ENCODE measurements at places on chromosomes 3 and 15.

DNA sequence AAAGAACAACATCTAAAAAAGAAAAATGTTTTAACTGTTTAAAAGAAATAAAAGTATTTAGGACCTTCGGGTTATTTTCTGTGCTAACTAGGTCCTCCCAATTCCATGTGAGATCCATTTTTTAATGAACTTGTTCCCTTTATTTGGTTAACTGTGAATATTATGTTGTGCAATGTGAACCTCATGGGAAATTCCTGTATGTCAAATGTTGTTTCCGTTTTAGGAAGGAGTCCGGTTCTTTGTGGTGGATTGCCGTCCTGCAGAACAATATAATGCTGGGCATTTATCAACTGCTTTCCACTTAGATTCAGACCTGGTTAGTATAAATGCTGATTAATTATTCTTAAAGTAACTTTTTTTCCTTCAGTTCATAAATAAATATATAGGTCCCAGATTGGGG lies 35.5 kb upstream of the NIT2 start:
- no peak for DNase-seq

DNA sequence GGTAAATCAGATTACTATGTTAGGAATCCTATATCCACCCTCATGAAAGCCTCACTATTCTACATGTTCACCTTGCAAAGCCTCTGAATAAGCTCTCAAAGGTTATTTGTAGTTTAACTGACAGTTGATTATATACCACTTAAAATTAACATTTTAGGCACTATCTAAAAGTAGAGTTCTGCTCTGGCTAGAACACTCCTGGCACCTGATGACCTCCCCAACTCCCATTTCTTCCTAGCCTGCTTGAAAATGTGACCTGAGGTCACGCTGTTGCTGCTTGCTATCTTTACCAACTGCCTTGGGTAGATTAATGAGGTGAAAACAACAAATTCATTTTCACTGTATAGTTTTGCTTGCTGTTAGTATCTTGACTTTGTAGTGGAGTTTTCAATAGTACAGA lies 220.7 kb downstream of the GBE1 start:
- DNase-seq: no peak

DNA sequence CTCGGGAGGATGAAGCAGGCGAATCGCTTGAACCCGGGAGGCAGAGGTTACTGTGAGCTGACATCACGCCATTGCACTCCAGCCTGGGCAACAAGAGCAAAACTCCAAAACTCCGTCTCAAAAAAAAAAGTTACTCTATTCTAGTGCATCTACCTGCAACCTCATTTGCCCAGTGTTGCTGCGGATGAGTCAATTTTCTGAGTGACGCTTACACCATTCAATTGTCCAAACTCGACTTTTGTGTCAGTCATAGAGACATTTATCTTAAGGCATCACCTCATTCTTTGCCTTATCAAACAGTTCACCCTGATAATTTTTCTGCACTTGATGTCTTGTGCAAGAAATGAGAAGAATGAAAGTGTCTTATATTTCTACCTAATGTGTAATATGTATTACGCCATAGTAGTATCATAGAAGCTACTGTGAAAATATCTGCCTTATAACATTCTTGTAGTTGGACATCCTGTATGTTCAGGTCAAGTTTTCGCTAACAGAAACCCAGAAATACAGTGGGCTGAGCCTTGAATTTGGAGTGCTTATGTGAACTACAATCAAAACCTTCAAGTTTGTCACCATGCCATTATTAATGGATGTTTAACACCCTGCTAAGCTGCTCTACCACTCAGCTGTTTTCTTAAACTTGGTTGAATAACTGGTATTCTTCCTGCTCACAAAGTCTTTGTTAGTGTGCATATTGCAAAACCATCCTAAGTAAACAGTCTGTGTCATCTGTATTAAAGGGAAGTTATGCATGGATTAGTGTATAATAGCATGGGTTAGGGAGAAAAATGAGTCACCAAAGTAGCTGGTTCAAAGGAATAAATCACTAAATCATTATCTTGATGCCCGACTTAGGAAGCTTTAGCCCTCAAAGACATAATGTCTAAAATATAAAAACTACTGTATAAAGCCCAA lies 531.0 kb upstream of the NR2F2 start:
- no peak for DNase-seq

- DNase-seq: no peak
These were observed 18.5 kb upstream of the SENP5 start for GRCh38 chr3:196849180-196849741.

GRCh38 chr3:54134713-54135112 lies 12.4 kb downstream of the CACNA2D3 start:
- DNase-seq: no peak

DNA sequence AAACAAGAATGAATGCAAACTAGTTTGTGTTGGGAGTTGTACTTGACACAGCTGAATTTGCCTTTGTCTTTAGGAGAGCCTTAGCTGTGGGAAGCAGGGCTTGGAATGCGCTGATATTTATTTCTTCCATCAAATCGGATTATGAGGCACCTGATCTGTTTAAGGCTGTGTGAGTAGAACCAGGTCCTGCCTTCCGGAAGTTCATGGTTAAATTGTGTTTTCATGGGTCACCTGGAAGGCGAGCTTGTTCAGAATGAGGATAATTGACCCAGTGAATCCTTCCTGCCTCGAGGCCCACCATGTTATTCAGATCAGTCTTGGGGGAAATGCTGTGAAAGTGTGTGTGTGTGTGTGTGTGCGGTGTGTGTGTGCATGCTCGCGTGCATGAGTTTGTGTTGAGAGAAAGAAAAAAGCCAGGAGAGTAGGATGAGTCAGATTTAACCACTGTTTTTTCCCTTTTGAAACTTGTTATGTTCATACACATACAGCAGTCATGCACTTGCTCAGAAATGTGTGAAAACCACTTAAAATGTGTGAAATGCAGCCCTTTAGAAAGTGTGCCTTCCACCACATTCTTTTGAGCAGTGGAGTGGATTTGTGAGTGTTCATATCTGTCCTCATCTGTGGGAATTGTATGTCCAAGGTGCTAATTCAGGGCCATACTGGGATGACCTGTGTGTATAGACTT lies 36.7 kb downstream of the SMAD3 start:
- DNase-seq: no peak

- DNase-seq: no peak
These were observed 37.3 kb upstream of the TNIK start for GRCh38 chr3:171497468-171497867.

DNA sequence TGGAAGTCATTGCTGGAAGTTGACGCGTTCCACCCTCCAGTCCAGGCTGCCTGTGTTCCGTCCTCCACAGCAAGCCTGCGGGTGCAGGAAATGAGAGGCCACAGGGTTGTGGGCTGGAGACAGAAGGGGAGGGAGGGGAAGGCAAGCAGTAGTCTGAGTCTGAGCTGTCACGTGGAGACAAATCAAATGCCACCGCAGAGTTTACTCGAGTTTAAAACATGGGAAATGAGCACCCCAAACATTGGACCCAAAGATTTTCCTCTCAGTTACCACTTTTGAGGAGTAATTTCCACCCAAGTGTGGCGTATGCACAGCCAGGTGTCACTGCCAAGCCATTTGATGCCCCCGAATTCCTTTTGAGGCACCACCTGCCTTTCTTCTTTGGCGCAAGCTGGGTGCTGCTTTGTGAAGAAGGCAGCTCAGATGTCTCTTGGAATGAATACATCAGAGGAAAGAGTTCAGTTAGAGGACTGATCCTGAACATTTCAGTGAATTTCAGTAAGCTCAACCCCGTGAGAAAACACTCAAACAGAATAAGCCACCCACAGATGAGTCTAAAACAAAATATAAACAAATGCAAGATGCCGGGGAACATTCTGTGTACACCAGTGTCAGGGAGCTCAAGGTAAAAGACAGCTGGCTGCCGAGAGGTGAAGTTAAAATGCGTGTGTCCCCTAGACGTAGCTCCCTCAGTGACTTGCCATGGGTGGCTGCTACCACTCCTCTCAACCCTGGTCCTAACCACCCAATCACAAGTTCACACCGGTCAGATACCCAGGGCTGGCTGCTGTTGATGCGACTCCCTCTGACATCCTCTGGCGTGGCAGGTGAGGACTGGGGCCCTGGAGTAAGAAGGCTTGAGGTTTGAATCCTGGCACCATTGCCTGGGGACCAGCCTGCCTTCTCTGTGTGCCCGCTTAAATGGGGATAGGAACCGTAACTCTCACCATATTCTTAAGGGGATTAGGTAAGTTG lies 203.8 kb downstream of the UACA start:
- DNase-seq: no peak

- DNase-seq: no peak
These were observed 46.9 kb downstream of the COMMD2 start for GRCh38 chr3:149705416-149705815.

- DNase-seq: no peak
These were observed 119.8 kb downstream of the TNIK start for GRCh38 chr3:171340434-171340833.

GRCh38 chr15:68303560-68304436 lies 26.3 kb downstream of the FEM1B start:
- no peak for DNase-seq

- DNase-seq: no peak
These were observed 7.5 kb upstream of the CADPS start for GRCh38 chr3:62882676-62883200.

DNA sequence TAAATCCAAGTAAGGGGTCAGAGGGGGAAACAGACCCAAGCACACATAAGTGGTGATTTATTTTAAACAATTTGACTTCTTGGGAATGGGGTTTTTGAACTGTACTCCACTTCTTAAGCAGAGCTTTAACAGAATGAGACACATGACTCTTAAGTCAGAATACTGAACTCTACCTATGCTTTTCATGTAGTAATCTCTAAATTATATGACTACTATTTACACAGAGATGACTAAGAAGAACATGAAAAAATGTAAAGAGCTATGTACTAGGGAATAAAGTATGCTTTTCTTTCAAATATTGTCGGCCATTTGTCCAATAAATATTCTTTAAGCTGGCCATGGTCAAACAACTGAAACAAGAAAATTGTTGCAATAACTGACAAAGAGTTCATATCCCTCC lies 35.2 kb downstream of the TRANK1 start:
- no peak for DNase-seq

- DNase-seq: no peak
These were observed 1204.2 kb downstream of the ROBO2 start for GRCh38 chr3:78244136-78244535.

DNA sequence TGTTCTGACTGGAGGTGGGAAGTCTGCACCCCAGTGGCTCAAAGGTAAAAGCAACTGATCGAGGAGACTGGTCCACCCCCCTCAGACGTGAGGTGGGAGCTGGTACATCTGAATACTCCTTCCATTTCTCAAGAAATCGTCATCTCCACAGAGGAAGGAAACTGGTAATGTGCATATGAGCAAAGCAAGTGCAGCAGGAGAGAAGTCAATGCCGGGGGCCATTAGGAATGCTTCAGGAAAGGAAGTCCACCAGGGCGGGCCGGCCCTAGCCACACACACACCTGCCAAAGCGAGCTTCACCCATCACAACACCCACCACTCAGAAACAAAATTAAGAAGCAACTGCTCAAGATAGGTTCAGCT lies 8.5 kb downstream of the TBC1D2B start:
- DNase-seq: no peak

DNA sequence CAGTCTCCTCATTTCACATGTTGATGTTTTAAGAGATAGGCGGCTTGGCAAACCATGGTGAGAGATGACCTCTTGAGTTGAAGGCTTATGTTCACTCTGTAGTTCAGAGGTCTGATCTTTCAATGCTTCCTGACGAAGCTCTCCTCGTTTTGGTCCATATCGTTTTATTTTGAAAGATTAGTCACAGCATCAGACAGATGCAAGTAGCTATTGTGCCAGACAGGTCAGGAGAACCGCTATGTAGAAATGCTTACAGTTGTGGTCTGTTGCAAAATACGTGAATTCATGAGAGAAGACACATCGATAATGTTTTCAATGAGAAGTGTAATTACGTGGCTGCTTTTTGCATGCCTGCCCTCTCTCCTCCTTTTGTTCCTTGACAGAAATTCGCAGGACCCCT lies 47.5 kb downstream of the CHL1 start:
- DNase-seq: no peak

DNA sequence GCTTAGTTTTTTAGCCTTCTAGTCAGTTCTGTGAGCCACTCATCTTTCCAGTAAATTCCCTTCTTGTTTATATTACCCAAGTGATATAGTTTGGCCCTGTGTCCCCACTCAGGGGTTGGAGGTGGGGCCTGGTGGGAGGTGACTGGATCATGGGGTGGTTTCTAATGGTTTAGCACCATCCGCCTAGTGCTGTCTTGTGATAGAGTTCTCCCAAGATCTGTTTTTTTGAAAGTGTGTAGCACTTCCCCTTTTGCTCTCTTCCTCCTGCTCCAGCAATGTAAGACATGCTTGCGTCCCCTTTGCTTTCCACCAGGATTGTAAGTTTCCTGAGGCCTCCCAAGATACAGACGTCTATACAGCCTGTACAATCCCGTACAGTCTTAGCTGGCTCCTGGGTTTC lies 53.7 kb upstream of the INO80 start:
- no peak for DNase-seq

- no peak for DNase-seq
These were observed 446.8 kb downstream of the WDR72 start for GRCh38 chr15:53312707-53313106.

GRCh38 chr15:39362821-39363561 lies 217.9 kb upstream of the THBS1 start:
- peak; percentile 71 for DNase-seq

DNA sequence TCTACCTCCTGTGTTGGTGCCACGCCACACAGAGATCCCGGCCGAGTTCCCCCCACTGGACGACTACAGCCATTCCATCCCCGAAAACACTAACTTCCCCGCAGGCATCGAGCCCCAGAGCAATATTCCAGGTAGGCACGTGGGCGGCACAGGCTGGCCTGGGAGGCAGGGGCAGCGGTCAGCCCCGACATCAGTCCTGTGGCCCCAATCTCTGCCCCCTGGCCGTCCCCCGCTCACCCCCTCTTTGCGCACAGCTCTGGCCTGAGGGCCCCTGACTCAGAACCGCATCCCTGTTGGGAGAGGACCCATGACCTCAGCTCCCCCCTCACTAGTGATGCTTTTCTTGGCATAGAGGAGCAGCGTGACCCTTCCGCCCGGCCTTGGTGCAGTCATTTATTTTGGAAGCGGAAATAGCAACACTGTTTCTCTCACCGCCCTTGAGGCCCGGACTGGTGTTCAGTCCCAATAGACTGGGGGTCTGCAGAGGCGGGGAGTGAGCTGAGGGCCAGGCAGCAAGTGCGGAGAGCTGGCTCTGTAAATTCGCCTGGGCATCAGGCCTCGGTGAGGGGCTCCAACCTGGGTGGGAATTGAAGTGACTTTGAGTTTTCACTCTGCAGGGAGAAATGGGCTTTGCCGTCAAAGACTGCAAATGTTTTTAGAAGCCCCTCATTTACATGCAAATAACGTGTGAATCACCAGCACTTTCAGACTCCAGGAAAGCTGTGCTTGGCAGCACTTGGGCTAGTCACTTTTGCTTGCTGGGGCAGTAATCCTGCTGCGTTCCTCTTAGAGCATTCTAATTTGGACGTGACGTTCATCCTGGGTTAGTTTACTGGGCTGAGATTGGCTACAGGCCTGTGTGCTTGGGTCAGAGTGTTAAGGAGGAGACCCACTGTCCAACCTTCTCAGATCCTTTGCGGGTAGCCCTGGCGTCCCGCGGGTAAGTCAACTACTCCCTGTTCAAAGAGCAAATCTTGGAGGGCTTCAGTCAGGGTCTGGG lies 88.9 kb downstream of the AAGAB start:
- DNase-seq: no peak

- no peak for DNase-seq
These were observed 39.6 kb downstream of the RASGRF1 start for GRCh38 chr15:79051029-79051428.

GRCh38 chr3:8166014-8166413 lies 335.6 kb upstream of the LMCD1 start:
- no peak for DNase-seq
